GDM1 (cell line): ENCODE measurements at places on chromosomes 11 and 22.

DNA sequence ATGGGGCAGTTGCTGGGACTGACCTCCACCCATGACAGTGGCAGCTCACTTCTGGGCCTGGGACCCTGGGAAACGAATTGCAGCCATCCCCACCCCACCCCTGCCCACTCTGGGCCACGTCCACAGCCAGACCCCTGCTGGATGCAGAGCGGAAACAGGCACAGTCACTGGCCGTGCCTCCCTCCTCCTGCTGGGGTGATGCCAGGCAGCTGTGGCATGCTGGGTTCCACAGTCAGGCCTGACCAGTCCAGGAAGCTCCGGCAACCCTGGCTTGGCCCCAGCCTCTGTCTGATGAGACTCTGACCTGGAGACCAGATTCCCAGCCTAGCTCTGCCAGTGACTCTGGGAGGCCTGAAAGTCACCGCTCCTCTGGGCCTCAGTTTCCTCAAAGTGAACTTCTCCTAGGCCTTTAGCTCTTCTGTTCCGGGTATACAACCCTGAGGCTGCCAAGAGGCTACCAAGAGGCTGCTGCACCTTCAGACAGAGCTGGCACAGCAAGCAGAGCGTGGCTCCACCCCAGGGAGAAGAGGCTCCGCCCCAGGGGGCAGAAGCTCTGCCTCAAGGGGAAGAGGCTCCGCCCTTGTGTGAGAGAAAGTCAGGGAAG is 8.9 kb downstream of the SULT4A1 start:
- no peak for DNase-seq

GRCh38 chr11:72238040-72238450 is 5.9 kb downstream of the PHOX2A start:
- no peak for DNase-seq

GRCh38 chr22:45504373-45505341 is 2.0 kb downstream of the FBLN1 start:
- DNase-seq: no peak

- DNase-seq: no peak
Observed at GRCh38 chr11:59102259-59102765, 4.7 kb upstream of the FAM111B start.

DNA sequence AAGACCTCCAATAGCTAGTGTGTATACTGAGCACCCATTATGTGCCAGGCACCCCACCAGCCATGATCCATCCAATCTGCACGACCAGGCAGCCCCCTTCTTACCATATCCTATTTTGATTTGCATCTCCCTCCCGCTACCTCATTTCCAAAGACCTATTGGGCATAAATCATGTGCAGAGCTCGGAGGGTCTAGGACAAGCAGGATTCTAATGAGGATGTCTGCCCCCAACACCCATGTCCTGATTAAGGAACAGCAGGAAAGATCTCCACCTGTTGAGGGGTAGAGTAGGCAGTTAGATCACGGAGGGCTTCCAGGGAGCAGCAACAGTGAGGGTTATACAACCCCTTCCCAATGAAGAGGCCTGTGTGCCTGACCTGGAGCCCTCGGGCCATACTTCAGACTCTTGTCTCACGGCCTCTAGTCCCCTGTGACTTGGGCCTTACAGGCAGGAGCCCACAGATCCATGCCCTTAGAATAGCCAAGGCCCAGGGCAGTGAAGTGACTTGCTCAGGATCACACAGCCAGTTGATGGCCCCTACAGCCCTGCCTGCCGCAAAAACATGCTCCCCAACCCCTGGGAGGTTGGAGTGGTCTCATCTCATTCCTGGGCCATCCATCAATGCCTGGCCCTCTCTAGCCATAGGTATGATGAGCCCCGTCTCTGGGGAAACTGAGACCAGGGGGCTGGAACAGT is 3.5 kb downstream of the RAB3IL1 start:
- DNase-seq: no peak

- no peak for DNase-seq
Observed at GRCh38 chr11:12182676-12183541, 72.5 kb downstream of the MICAL2 start.

- DNase-seq: no peak
Observed at GRCh38 chr22:32378707-32379272, 21.1 kb downstream of the RFPL3 start.

GRCh38 chr22:48713272-48714205 is 1114.1 kb downstream of the BRD1 start:
- DNase-seq: no peak

- DNase-seq: no peak
Observed at GRCh38 chr22:27752771-27753170, 48.8 kb downstream of the MN1 start.

DNA sequence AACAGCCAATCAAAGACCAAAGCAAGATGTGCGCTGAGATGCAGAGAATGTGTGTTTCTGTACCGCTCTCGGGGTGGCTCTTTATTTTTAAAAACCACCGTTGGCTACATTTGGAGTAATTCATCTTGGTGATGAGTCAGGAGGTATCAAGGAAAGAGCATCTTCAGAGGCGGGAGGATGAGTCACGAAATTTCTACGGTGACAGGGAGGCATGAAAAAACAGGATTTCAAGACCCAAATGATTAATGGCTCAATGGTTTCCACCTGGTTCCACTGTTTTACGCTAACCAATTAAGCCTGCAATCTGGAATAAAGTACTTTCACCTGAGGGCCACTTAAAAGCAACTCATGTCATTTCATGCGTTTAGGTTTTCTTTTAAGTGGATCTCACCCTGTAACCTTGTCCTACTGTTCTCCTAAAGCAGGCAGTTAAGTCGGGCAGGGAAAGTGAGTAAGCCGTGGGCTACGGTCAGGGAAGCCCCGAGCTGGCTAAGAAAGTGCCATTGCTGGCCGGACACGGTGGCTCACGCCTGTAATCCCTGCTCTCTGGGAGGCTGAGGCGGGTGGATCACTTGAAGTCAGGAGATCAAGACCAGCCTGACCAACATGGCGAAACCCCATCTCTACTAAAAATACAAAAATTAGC is 74.6 kb downstream of the CELSR1 start:
- no peak for DNase-seq

DNA sequence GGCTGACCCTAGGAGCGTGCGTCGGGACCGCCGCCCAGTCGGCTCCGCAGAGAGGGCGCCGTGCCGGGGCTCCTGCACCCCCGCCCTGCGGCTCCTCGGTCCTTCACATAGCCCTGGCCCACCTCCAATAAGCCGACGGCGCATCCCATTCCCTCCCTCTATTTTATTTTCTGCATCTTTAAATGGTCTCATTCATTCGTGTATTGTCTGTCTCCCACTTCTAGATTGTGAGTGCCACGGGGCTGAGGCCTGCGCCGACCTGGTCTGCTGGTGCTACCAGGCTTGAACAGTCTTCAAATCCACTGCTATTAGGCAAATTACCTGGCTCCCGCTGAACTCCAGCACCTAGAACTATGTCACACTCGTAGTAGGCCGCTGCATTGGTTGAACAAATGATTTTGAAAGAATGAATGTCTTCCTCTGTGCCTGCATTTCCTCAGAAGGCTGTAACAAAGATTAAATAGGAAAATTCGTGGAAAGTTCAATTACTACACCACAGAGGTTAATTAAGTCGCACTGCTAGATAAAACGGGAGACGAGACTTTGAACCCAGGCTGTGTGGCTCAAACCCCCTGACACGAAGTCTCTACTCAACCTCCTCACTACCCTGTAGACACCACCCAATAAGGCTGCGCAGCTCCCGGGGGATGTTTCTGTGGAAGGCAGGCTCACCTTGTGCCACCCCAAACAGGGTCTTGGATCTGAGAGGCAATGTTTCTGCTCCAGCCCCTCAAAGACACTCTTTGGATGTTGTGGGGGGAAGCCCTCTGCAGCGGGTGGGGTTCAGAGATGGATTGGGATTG is 1.2 kb upstream of the PPP1R14B start:
- no peak for DNase-seq

GRCh38 chr22:35775339-35775738 is 57.7 kb downstream of the APOL5 start:
- no peak for DNase-seq
